Kidney epithelial cell (primary cell): ENCODE measurements at places on chromosomes 1 and 21. TPM values are rescaled to one million over a fixed set of nuclear protein-coding genes. Genes with fewer than 3 reads are reported as not detected.

The C1orf141 gene
- total RNA-seq, result not detected in 2 replicates

The TIE1 gene
- total RNA-seq, result 6.5 and 7.1 TPM in 2 replicates

DNA sequence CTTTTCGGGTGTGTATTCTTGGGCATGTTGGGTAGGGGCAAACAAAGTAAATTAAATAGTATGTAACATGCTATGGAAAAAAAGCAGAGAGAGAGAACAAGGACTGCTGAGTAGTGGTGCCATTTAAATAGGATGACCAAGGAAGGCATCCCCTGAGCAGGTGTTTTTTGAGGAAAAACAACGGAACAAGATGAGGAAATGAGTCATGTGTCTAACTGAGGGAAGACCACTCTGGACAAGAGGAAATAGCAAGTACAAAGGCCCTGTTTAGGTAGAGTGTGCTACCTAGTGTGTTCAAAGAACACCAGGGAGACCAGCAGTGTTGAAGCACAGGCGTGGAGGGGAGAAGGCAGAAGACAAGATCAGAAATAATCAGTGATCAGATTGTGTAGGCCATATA lies 20.1 kb upstream of the GUCA2A start:
- DNase-seq, result no peak

DNA sequence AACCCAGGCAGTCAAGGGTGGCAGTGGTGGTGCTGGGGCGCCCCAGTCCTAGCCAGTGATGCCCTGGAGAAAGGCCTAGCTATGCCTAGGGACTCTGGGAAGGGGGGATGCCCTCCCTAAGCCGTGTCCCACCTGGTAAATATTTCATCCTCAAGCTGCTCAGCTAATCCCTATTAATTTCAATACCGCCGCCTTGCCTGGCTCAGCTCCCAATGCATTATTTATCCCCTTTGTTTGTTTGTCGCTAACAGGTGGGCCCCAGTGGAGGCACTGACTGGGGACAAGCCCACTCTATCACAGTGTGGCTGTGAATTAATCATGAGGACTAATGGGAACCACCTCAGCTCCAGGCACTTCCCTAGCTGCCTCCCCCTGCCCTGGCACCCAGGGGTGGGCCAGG lies 22.5 kb downstream of the DMAP1 start:
- DNase-seq, result no peak

The KISS1 gene
- total RNA-seq, result 3.9 and 8.8 TPM in 2 replicates

The SELE gene
- total RNA-seq, result not detected in 2 replicates

DNA sequence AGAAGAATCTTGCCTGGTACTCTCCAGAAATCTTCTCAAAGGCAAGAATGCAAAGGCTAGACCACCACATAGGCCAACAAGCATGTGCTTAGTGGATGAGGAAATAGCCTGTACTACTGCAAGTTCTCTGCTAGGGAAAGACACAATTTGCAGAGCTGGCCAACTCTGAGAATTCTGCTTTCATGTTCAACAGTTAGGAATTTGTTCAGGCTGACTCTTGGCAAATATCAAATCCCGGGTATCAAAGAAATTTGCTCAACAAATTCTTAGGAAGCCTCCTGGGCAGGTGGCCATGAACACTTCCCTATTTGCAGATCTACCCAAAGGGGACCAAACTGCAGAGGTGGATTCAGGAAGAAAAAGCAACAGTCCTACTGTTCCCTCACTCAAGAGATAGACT lies 15.0 kb upstream of the H3-3A start:
- no peak for DNase-seq

DNA sequence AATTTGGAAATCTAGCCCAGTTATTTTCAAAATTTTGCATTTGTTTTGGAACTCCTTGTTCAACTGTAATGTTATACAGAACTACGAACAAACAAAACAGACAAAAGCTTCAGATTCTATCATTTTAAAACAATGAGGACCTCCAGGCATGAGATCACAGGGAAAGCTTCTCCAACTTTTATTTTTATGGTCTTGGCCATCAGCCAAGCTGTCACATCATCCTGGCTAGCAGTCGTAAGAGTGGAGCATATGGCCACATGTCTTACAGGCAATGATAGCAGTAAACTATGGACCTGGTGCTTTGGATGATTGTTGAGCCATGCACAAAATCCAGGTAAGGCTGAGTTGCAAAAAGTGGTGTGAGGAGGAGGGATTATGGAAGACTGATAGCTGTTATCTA lies 299.6 kb downstream of the LMX1A start:
- no peak for DNase-seq

GRCh38 chr1:37765916-37766664 lies 1.2 kb upstream of the EPHA10 start:
- DNase-seq, result no peak
